ENCODE measurements at places on chromosomes 2 and 18. TPM values are rescaled to one million over a fixed set of nuclear protein-coding genes. Genes with fewer than 3 reads are reported as not detected.

DNA sequence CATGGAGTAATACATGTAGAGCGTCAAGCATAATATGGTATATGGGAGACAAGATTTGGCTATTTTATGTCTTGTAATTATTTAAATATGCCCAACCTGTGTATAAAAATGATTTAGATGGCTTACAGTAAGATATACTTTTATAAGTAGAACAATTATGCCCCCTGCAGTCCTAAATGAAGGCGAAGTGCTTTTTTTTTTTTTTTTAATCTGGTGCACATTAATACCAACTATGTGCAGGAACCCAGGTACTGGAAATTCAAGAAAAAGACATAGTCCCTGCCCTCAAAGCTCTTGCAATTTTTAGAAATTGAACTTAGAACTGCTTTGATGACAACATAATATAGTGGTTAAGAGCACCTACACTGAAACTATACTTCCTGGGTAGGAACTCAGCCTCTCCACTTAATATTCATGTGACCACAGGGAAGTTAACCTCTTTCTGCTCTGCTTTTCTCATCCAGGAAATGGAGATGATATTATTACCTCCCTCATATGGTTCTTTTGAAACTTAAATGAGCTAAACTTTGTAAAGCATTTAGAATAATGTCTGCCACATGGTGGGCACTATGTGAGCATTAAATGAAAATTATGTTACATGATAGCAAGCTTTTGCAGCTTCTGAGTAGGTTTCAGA, 38.1 kb downstream of the AFTPH start:
- DNase-seq = no peak

GRCh38 chr2:28583899-28584553, 88.2 kb downstream of the PLB1 start:
- DNase-seq = no peak

GRCh38 chr18:77133835-77134496, 1.4 kb upstream of the MBP start:
- no peak for DNase-seq

- no peak for DNase-seq
These were observed 670.3 kb upstream of the HS6ST1 start for GRCh38 chr2:128988967-128989366.

DNA sequence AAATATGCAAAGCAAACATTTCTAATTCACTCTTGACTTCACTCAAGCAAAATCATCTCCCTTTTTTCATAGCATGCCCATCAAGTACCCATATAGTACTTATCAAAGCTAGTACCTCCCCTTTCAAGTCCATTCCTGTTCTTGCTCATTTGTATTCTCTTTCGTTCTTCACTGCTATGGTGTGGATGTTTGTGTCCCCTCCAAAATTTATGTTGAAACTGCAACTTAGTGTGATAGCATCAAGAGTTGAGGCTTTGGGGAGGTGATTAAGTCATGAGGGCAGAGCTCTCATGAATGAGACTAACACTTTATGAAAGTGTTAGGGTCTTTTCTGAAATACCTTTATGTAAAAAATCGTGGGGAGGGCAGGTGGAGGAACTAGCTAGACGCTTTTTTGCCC, 52.9 kb downstream of the RNU4ATAC start:
- no peak for DNase-seq

GRCh38 chr18:7926526-7926925, 359.4 kb downstream of the PTPRM start:
- peak; percentile 26 for DNase-seq

DNA sequence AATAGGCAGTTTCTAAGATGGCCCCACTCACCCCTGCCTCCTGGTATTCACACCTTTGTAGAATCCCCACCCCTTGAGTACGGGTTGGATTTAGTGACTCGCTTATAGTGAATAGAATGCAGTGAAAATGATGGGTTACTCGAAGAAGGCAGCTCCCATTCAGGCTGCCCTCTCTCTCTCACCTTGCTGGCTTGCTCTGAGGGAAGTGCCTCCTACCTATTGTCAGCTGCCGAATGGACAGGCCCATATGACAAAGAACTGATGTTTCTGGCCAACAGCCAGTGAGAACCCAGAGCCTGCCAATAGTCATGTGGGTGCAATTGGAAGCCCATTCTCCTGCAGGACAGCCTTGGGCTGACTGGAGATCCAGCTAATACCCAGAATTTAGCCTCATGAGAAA, 22.1 kb upstream of the RNF103 start:
- DNase-seq = no peak

DNA sequence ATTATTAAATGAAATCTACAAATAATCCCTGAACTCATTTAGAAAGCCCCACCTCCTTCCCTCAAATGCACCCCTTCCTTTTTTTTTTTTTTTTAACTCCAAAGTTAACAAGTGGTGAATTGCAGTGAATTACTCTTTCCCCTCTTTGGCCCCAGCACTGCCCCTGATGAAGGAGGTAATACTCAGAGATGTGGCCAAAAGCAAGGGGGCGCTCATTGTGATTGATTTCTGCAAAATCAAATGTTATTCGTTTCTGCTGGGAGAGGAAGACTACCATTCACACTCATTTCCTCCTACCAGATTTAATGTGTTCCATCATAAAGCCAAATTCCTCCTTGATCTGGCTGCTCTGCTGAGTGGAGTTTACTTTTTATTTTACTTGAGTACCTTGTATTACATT, 259.4 kb downstream of the GPD2 start:
- DNase-seq = no peak

GRCh38 chr2:233446606-233447305, 92.5 kb downstream of the DGKD start:
- DNase-seq = no peak

- DNase-seq = peak; percentile 35
These were observed 630 bp downstream of the PPM1G start for GRCh38 chr2:27408601-27409320.

GRCh38 chr2:7031547-7032245, 114.5 kb downstream of the RNF144A start:
- DNase-seq = peak; percentile 91

DNA sequence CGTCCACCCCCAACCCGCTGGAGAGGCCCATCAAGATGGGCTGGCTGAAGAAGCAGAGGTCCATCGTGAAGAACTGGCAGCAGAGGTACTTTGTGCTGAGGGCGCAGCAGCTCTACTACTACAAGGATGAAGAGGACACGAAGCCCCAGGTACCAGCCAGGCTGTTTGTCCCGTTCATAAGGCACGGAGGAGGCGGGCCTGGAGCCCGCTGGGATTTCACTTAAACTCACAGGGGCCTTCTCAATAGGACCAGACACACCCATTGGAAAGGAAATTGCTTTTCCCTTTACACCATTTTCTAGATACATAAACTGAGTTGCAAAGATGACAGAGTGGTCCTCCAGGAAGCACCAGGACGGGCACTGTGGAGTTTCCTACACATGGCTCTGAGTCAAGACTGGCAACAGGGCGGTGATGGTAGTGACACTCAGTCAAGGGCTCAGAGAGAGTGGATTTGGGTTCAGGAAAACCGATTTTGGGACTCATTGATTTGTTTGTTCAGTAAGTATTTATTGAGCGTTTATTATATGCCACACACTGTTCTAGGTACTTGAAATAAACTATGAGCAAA, 40.7 kb downstream of the ARHGAP25 start:
- DNase-seq = no peak

LYG2 gene
- not detected for total RNA-seq

All from mucosa of descending colon (tissue), 3 donors.